ENCODE measurements at places on chromosomes 4 and X. TPM values are rescaled to one million over a fixed set of nuclear protein-coding genes. Genes with fewer than 3 reads are reported as not detected.

GRCh38 chrX:37348231-37348970 is 763 bp upstream of the PRRG1 start:
- no peaks in the 10 kb centered on the region for H3K27me3 ChIP-seq
- peak overlapping the region; percentile 92 for H3K4me3 ChIP-seq
- peaks cover 32% of the 10 kb centered on the region for H3K36me3 ChIP-seq

DNA sequence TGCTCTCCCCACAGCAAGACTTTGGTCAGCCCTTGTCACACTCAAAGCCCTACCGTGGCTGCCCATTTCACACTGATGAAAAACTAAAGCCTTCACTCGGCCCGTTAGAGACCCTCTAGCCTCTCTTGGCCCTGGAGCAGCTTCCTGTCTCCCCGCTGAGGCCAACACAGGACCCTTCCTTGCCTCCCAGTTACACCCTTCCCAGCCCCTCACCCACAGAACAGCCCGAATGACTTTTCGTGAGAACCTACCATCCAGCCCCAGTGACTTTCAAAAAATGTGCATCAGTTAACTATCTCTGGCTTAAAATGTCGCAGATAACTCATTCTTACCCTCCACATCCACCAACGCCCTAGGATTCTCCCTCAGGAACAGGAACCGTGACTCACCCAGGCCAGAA is 756 bp upstream of the TAF9B start:
- no peaks in the 10 kb centered on the region for H3K27me3 ChIP-seq
- peaks cover 20% of the 10 kb centered on the region for H3K36me3 ChIP-seq
- DNase-seq, result no peak
- peak overlapping the region; percentile 66 for H3K27ac ChIP-seq
- H3K4me3 ChIP-seq, result peak overlapping the region; percentile 82
- H3K4me1 ChIP-seq, result no peaks in the 10 kb centered on the region

DNA sequence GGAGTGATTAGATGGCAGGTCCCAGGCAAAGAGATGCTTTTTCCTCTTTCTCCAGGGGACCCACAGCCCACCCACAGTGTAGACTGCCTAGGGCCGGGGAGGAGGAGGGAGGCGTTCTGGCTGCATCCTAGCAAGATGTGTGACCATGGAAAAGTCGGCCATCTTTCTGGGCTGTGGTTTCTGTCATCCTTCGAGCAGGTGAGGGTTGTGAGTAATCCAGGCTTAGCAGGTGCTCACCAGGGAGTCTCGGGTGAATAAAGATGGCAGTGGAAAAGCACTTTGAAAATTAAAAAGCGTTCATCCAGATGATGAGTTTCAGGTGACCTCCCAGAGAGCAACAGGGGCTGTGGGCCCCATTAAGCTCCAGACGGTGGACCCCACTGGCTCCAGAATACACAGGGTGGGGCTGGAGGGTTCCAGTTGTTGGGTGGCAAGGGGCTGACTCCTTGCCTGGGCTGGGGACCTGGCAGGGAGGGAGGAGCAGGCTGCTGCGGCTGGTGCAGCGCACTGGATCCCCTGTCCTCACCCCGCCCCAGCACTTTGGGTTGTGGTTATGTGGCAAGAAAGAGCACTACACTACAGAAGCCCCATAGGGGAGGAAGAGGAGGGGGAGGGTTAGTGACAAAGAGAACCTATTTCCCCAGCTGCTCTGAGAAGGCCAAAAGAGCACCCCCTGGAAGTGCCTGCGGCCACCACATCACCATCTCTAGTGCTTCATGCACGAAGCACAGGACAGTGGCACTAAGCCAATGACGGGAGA is 23.7 kb downstream of the ELF4 start:
- H3K4me1 ChIP-seq, result no peaks in the 10 kb centered on the region
- no peaks in the 10 kb centered on the region for H3K36me3 ChIP-seq
- no peaks in the 10 kb centered on the region for H3K27me3 ChIP-seq
- no peak overlapping the region for H3K27ac ChIP-seq

DNA sequence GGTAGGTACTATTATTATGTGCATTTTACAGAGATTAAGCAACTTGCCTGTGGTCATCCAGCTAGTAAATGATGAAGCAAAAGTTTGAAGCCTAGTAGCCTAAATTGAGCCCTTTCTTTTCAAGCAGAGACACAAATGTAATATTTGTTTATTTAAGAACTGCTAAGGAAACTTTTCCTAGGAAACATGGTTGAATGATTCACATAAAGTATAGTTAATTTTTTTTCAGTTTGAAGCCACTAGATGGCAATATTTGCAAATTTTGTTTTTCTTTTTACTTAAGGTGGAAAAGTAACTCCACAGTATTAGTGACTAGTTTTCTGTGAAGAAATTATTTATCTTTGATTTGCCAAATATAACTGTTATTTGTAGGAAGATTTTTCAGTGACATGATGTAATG is 52.8 kb upstream of the ANKRD17 start:
- H3K36me3 ChIP-seq, result no peaks in the 10 kb centered on the region
- H3K27me3 ChIP-seq, result no peaks in the 10 kb centered on the region
- H3K4me1 ChIP-seq, result no peaks in the 10 kb centered on the region
- no peak overlapping the region for H3K27ac ChIP-seq
- DNase-seq, result no peak

DNA sequence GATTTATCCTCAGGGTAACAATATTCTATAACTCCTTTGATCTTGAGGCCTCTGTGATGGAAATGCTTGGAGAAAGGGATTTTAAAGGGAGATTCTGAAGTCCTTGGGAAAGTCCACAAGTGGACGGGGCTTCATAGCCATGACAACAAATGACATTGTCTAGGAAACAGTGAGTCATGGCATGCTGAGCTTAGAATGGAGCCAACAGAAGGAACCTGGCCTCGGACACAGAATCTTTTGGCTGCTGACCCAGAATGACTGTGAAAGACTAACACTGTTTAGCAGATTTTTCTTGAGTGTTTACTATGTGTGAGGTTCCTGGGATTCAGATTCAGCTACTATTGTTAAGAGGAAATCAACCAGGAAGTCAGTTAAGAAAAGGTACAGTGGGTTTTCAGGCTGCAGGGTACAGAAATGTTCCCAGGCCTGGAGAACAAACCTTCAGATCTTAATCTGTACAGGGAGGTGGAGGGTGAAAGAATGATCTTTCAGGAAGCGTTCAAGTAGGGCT is 18.1 kb upstream of the CXCL2 start:
- no peaks in the 10 kb centered on the region for H3K27me3 ChIP-seq
- H3K4me3 ChIP-seq, result peak overlapping the region; percentile 26
- peaks cover 17% of the 10 kb centered on the region for H3K36me3 ChIP-seq
- H3K4me1 ChIP-seq, result peaks cover 34% of the 10 kb centered on the region
- DNase-seq, result peak; percentile 67

DNA sequence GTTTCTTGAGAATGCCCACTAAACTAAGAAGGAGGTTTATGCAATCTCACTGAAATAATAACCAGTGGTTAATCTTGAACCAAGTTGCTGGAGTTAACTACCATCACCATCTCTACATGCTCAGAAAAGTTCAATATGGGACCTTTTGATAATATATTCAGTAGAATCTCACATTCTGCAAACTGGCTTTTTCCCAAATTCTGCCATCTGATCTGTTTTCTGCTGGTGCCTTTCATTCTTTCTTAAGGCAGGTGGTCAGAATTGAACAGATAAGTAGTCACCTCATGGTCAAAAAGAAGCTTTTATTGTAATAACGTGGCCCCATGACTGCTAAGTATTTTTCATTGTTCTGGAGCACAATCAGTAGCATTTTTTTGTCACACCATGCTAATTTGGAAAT is 229.0 kb upstream of the GK2 start:
- H3K27ac ChIP-seq, result no peak overlapping the region
- no peaks in the 10 kb centered on the region for H3K27me3 ChIP-seq
- DNase-seq, result no peak
- H3K4me3 ChIP-seq, result no peak overlapping the region
- H3K36me3 ChIP-seq, result no peaks in the 10 kb centered on the region
- H3K4me1 ChIP-seq, result no peaks in the 10 kb centered on the region

DNA sequence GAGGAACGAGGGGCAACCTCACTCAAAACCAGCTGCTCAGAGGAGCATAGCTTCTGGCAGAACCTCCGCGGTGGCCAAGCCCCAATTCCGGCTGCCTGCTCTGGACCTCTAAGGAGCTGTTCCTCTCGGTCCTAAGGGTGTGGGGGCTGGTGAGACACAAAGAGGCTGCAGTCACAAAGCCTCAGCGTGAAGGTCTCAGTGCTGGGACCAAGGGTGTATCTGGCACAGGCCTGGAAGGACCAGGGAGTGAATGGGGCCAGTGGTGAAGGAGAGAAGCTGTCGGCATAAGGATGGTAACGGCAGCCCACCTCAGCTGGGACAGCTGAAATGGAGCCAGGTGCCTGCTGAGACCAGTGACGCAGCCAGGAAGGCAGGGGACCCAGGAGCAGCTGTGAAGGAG is 5.3 kb downstream of the PDE6B start:
- H3K4me1 ChIP-seq, result no peaks in the 10 kb centered on the region
- H3K36me3 ChIP-seq, result peaks cover 7% of the 10 kb centered on the region
- no peaks in the 10 kb centered on the region for H3K27me3 ChIP-seq
- H3K4me3 ChIP-seq, result no peak overlapping the region

DNA sequence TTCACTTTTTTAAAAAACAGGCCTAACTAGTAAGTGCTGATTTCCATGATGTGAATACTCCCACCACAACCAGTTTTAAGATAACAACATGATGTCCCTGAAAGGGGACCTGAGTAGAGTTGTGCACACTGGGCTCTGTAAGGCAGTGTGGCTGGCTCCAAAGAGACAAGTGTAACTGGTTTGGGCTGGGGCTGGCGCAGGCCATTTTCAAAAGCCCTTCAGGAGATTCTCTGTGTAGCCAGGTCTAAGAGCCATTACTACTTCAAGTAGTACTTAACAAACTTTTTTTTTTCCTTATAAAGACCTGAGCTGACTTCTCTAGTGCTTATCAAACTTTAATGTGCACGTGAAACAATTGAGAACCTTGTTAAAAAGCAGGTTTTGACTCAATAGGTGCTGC is 4.3 kb downstream of the QRFPR start:
- no peak for DNase-seq
- no peak overlapping the region for H3K27ac ChIP-seq
- no peaks in the 10 kb centered on the region for H3K27me3 ChIP-seq
- H3K4me1 ChIP-seq, result peaks cover 32% of the 10 kb centered on the region

- H3K4me3 ChIP-seq, result no peak overlapping the region
- H3K36me3 ChIP-seq, result no peaks in the 10 kb centered on the region
- H3K27ac ChIP-seq, result no peak overlapping the region
- peaks cover 22% of the 10 kb centered on the region for H3K4me1 ChIP-seq
- H3K27me3 ChIP-seq, result no peaks in the 10 kb centered on the region
- DNase-seq, result no peak
These were observed 18.4 kb downstream of the WDFY3 start for GRCh38 chr4:84948056-84948455.

DNA sequence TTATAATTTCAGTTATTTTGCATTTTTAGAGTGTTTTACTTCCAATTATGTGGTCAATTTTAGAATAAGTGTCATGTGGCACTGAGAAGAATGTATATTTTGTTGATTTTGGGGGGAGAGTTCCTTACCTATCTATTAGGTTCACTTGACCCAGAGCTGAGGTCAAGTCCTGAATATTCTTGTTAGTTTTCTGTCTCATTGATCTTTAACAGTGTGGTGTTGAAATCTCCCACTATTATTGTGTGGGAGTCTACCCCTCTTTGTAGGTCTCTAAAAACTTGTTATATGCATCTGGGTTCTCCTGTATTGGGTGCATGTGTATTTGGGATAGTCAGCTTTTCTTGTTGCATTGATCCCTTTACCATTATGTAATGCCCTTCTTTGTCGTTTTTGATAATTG is 127.0 kb upstream of the ZDHHC15 start:
- no peak overlapping the region for H3K4me3 ChIP-seq
- H3K27ac ChIP-seq, result no peak overlapping the region
- no peak for DNase-seq
- no peaks in the 10 kb centered on the region for H3K4me1 ChIP-seq
- H3K27me3 ChIP-seq, result no peaks in the 10 kb centered on the region
- no peaks in the 10 kb centered on the region for H3K36me3 ChIP-seq

- no peak for DNase-seq
- peak overlapping the region; percentile 87 for H3K27ac ChIP-seq
- peaks cover 22% of the 10 kb centered on the region for H3K36me3 ChIP-seq
- H3K4me3 ChIP-seq, result peak overlapping the region; percentile 93
- no peaks in the 10 kb centered on the region for H3K4me1 ChIP-seq
- no peaks in the 10 kb centered on the region for H3K27me3 ChIP-seq
These were observed 15.4 kb downstream of the UTP3 start for GRCh38 chr4:70703619-70704214.

GRCh38 chr4:177680308-177680707 is 238.1 kb upstream of the AGA start:
- no peaks in the 10 kb centered on the region for H3K36me3 ChIP-seq
- H3K4me3 ChIP-seq, result no peak overlapping the region
- no peak overlapping the region for H3K27ac ChIP-seq
- no peak for DNase-seq
- H3K4me1 ChIP-seq, result no peaks in the 10 kb centered on the region

GRCh38 chr4:175784986-175785525 is 27.0 kb downstream of the GPM6A start:
- no peaks in the 10 kb centered on the region for H3K36me3 ChIP-seq
- DNase-seq, result no peak
- no peak overlapping the region for H3K27ac ChIP-seq

GRCh38 chrX:65755786-65756185 is 88.3 kb downstream of the MSN start:
- DNase-seq, result no peak
- H3K4me3 ChIP-seq, result no peak overlapping the region
- H3K27me3 ChIP-seq, result no peaks in the 10 kb centered on the region
- H3K27ac ChIP-seq, result no peak overlapping the region

DNA sequence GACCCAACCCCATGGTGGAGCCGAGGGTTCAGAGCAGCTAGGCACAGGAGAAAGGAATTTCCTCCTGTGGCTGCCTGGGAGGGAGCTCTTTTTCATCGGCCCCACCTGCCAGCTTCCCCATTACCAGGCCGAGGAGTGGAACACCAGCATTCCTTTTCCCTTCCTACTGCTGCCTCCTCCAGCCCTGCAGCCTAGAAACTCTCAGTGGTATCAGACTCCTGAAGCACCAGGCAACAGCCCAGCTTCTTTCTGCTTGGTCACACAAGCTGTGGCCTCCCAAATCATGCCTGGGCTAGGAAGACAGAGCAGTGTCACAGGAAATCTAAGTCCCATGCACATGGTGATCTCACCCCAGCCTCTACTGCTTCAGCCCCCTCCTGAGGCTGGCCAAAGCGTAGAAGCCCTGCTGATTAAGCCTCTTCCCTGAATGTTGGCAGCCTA is 30.1 kb downstream of the RTL5 start:
- DNase-seq, result no peak
- H3K36me3 ChIP-seq, result no peaks in the 10 kb centered on the region
- no peaks in the 10 kb centered on the region for H3K4me1 ChIP-seq
- peaks cover 61% of the 10 kb centered on the region for H3K27me3 ChIP-seq
- no peak overlapping the region for H3K4me3 ChIP-seq
- H3K27ac ChIP-seq, result no peak overlapping the region

- H3K27me3 ChIP-seq, result no peaks in the 10 kb centered on the region
- H3K36me3 ChIP-seq, result no peaks in the 10 kb centered on the region
- no peak for DNase-seq
- no peak overlapping the region for H3K4me3 ChIP-seq
These were observed 117.6 kb downstream of the PALLD start for GRCh38 chr4:168614281-168615057.

Gene NR0B1
- total RNA-seq, result not detected

Gene F11
- 0.86 TPM for total RNA-seq

Gene ITGB1BP2
- 8.1 TPM for total RNA-seq

Gene LDB2
- total RNA-seq, result not detected

Gene GNL3L
- total RNA-seq, result 67.5 TPM

Gene RAB40AL
- total RNA-seq, result 1.9 TPM

Gene GPR34
- total RNA-seq, result not detected

Gene TBC1D9
- total RNA-seq, result 9.4 TPM

Gene NDNF
- total RNA-seq, result 0.29 TPM

Gene CYLC1
- not detected for total RNA-seq

Gene CORIN
- not detected for total RNA-seq

Gene HGFAC
- not detected for total RNA-seq
